ENCODE measurements at places on chromosomes 13 and 19. TPM values are rescaled to one million over a fixed set of nuclear protein-coding genes. Genes with fewer than 3 reads are reported as not detected.

CCDC124 gene
- total RNA-seq = 64.2 TPM

CCDC70 gene
- total RNA-seq = not detected

VSTM2B gene
- total RNA-seq = not detected

ZBTB32 gene
- total RNA-seq = 57.1 TPM

All from T-helper 2 cell treated with Interferon-gamma antibody and Interleukin-4, amounts not matched to agents 100 ng/mL and 5 ng/mL, for 36 hours (primary cell).